ENCODE measurements at places on chromosomes 3 and 15.

GRCh38 chr15:93929375-93930094 lies 301.8 kb upstream of the MCTP2 start:
- peak; percentile 99 for DNase-seq

DNA sequence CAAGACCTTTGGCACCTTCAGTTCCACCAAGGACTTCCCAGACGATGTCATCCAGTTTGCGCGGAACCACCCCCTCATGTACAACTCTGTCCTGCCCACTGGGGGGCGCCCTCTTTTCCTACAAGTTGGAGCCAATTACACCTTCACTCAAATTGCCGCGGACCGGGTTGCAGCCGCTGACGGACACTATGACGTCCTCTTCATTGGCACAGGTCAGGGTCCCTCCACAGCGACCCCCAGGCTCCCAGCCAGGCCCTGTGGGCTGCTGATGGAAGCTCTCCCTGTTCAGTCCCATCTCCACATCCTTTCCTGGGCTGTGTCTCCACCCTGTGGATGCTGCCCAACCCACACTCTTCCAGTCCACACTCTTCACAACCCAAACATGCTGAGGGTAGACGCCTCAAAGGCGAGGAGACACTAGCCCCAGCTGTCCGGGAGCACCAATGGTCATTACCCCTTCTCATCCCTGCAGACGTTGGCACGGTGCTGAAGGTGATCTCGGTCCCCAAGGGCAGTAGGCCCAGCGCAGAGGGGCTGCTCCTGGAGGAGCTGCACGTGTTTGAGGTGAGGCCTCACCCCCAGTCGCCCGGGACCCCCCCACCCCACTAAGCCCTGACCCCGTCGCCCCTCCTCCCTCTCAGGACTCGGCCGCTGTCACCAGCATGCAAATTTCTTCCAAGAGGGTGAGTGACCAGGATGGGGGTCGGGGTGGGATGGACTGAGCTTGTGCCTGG lies 4.3 kb upstream of the LSMEM2 start:
- peak; percentile 54 for DNase-seq

DNA sequence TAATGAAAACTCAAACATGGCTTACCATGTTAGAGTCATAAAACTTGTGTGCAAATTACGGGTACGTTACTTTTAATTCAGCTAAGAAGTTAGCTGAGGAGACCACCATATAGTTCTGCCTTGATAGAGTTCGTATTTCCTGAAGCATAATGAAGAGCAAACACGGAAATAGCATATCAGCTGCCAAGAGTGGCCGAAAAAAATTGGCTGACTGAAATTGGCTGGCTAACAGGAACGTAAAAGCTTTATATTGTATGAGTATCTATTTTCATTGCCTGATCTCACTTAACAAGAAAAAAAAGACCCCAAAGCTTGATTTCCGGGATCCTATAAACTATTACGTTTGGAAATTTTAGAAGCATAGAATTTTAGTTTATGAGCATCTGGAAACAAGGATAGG lies 1222.9 kb downstream of the ZPLD1 start:
- DNase-seq = no peak

- DNase-seq = no peak
These were observed 79.5 kb upstream of the EPHB3 start for GRCh38 chr3:184481984-184482671.

DNA sequence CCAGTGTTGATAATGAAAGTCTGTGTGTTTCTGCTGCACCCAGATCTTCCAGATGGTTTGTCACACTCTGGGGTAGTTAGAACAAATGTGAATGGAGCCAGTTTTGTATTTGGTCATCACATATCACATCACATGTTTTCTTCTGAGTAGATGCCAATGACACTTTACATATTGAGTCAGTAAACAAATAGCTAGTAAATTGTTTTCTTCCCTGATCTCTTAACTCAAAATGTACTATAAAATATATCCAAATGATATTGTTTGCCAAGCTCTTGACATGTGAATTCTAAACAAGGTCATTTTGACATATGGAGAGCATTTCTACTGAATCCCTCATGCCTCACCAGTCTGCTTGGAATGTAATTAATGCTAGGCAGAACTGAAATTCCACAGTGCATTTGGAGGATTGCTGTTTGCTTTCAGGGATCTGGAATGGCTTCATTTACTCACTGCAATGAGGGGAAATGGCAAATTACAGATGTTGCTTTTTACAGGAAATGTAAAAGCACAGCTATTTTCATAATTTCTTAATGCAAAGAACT lies 45.0 kb downstream of the PDHB start:
- peak; percentile 88 for DNase-seq

DNA sequence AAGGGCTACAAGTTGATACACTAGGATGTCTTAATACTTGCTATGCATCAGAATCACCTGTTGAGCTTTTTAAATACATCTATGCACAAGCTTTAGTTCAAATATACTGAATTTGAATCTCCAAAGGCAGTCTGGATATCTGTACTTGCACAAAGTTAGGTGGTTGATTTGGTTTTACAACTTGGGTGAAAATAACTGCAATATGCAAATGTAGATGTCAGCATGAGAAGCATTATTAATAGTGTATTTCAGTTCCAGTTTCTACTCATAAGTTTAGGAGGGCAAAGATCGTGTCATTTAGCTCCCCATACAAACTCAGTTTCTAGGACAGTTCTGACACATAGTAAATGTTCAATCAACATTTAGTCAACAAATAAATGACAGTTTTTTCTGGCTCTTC lies 25.6 kb downstream of the IQCB1 start:
- no peak for DNase-seq

DNA sequence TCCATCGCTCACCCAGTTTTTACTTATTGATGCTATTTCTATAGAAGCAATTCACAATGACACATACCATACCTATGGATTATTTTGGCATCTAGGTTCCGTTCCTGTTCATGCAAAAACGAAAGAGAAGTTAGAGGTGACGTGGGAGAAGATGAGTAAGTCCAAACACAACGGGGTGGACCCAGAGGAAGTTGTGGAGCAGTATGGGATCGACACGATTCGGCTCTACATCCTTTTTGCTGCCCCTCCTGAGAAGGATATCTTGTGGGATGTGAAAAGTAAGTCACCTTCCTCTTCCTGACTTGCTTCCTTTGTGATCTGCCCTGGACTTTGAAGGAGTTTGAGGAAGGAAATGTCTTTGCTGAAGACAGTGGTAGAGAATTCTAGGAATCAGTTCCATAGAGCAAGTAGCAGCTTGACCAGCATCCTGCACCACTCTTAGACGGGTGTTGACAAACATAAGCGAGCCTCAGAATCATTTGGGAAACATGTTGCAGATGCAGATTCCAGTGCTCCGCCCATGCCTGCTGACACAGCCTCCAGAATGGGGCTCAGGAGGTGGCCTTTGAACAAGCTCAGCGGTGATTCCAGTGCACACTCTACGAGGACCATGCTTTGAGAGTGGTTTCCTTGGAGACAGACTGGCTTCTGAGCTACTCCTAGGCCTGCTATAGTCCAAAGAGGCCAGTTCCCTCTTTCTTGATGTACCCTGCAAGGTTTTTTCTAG lies 78.4 kb upstream of the LIMD1 start:
- DNase-seq = no peak

- no peak for DNase-seq
These were observed 14.4 kb downstream of the ABHD17C start for GRCh38 chr15:80709542-80709941.

GRCh38 chr15:54772663-54773062 lies 424.1 kb downstream of the RSL24D1 start:
- DNase-seq = no peak

DNA sequence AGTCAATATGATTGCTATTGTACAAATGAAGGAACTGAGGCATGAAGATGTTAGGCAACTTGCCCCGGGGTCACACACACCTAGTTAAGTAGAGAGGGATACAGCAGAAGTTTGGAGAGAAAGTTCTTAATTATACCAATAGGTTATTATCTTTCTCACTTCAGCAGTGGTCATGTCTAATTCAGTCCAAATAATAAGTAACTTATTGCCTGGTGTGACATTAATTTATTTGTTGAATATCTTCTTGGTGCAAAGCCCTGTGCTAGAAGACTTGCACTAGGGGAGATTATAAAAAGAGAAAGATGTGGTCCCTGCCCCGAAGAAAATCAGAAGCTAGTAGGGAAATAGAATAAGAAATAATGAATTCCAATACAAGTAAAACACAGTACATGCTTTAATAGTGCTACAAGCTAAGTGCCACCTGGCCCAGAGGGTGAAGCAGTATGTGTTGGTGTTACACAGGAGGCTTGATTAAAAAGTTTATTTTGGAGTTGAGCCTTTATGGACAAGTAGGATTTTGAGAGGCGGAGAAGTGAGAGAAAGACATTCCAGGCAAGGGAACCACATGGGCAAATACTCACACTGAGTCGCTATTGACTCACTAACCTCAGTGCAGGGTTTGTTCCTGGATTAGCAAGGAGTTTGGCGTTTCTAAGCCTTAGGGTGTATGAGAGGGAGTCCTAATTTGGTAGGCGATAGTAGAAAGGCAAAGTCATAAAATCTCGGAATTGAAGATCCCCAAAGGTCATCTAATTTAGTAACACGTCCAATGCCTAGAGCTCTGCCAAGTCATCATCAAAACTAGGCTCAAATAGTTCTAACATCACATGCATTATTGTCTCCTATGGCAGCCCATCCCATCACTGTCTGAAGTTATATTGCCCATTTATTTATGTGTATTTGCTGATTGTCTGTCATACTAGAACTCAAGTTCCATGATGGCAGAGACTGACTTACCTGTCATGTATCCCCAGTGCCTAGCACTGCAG lies 19.2 kb upstream of the GSK3B start:
- DNase-seq = peak; percentile 89

DNA sequence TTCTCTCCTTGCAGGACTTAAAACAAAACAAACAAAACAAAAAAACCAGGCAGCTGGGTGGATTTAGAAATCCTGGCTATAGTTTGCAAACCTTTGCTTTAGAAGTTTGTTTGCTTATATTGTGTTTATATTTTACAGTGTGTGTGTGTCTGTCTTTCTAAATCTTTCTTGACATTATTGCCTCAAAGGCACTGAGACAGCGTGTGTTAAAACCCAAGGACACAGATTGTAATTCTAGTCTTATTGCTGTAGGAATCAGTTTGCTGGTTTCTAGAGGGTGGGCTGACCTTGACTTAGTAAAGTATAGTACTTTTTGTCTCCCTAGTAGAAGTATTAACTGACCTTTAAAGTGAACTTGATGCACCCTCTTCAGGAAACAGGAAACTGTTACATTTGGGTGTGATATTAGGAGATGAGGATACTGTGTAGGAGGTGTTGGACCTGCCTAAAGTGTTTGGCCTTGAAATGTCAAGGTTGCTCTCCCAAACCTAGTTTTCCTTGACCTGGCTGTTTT lies 71.0 kb downstream of the TCF12 start:
- no peak for DNase-seq

GRCh38 chr3:112734171-112734570 lies 93.2 kb upstream of the CCDC80 start:
- peak; percentile 44 for DNase-seq

- DNase-seq = no peak
These were observed 3.3 kb downstream of the SRGAP3 start for GRCh38 chr3:9246189-9246588.

DNA sequence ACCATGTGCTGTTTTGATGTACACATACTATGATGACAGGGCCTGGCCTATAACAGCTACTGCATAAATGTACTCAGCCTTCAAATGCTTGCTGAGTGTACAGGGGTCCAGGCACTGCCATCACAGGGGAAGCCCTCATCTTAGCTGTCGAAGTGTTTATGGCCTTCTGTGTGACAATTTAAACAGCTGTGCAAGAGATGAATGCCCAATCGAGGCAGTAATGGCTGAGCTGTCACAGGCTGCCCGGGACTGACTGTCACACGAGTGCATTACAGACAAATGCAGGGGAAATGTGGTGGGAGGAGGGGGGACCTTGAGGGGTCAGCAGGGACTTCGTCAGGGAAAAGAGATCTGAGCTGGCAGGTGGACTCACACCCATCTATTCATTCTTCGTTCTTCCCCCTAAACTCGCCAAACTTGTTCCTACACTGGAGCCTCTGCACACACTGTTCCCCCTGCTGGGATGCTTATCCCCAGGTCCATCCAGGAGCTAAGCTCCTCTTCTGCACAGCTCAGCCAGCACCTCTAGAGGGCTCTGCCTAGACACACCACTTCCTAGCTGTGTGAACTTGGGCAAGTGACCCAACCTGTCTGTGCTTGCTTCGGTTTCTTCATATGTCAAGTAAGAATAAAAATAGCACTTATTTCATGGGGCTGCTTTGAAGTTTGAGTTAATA lies 156.2 kb upstream of the IQSEC1 start:
- peak; percentile 5 for DNase-seq

- DNase-seq = peak; percentile 46
These were observed 5.2 kb downstream of the POLR2H start for GRCh38 chr3:184366619-184367289.

DNA sequence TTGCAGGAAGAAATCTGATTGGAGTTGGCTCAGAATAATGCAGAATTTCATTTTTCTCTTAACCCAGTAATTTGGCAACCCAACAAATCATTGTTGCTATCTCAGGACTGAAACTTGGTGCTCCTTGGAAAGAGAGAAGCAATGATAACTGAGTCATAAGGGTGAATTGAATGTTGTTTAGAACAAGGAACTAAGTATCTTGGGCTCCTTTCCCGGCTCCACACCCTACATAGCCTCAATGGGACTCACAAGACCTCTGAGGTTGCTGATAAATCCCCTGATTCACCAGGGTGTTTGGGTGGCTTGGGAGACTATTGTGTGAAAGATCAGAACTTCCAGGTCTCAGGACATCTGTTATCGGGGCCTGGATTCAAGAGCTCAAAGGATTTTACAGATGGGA lies 7.8 kb upstream of the RAB8B start:
- DNase-seq = no peak

DNA sequence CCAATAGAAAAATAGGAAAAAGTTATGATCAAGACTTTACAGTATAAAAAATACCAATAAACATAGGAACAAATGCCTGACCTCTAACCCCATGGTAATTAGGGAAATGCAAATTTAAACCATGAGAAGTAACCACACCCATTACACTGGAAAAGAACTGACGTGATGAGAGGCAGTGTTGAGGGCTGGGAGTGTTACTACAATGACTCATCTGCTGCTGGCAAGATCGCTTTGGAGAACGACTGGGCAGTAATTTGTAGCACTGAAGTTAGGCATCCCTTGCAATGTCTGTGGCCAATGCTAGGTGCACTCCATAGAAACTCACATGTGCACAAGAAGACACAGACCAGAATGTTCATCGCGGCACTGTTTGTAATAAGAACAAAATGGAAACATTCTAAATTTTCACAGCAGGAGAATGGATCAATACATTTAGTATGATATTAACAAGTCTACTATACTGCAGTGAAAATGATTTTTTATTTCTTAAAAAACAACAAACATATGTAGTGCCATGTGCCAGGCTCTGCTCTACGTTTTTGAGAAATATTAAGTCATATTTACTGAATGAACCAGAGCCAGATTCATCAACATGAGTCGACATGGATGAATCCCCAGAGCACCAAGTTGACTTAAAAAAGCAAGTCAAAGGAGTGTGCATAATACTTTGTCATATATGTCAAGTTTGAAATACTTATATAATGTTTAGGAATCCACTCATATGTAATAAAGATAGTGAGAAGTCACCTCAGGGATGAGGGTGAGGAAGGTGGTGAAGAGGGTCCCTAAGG lies 37.6 kb upstream of the EPHB3 start:
- peak; percentile 72 for DNase-seq
